Neural crest cell (in vitro differentiated cells): ENCODE measurements at places on chromosomes 6 and 20. TPM values are rescaled to one million over a fixed set of nuclear protein-coding genes. Genes with fewer than 3 reads are reported as not detected.

DNA sequence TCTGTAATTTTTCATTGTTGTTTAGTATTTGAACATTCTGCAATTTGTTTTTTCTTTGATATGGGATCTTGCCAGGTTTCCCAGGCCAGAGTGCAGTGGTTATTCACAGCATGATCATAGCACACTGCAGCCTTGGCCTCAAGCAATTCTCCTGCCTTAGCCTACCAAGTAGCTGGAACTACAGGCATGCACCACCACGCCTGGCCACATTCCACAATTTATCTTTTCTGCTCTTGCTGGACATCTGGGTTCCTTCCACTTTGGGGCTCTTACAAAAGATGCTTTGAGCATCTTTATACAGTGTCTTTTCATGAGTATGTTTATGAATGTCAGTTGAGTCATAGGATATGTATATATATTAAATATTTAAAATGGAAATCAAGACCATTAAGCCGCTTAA, 42.0 kb downstream of the PGM3 start:
- H3K4me1 ChIP-seq: peaks cover 12% of the 10 kb centered on the region
- peaks cover 3% of the 10 kb centered on the region for H3K36me3 ChIP-seq
- DNase-seq: no peak
- no peaks in the 10 kb centered on the region for H3K27me3 ChIP-seq

GRCh38 chr6:9825526-9825925, 589.3 kb downstream of the TFAP2A start:
- no peak overlapping the region for H3K27ac ChIP-seq
- H3K36me3 ChIP-seq: no peaks in the 10 kb centered on the region
- peaks cover 11% of the 10 kb centered on the region for H3K4me1 ChIP-seq
- H3K27me3 ChIP-seq: no peaks in the 10 kb centered on the region
- DNase-seq: no peak
- no peak overlapping the region for H3K4me3 ChIP-seq

DNA sequence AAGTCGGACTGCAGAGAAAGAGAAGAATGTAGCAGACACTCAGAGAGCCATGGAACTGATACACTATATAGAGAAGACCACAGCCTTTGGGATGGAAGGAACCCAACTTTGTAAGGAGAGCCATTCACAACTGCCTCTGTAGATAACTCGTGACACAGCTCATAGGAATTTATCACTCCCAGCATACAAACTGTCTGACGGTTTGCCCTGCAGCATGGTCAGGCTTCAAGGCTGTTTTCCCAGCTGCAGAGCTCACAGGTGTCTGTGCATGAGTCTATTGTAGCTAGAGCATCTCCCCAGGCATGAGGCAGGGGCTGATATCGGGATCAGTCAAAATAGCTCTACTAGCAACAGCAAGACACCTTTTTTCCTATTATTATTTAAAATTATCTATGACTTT, 130.5 kb upstream of the DTNBP1 start:
- DNase-seq: no peak
- no peaks in the 10 kb centered on the region for H3K27me3 ChIP-seq
- H3K4me3 ChIP-seq: no peak overlapping the region
- H3K36me3 ChIP-seq: peaks cover 5% of the 10 kb centered on the region

GRCh38 chr20:14441201-14441600, 103.8 kb upstream of the FLRT3 start:
- no peak overlapping the region for H3K4me3 ChIP-seq
- no peaks in the 10 kb centered on the region for H3K27me3 ChIP-seq
- no peak overlapping the region for H3K27ac ChIP-seq
- H3K4me1 ChIP-seq: no peaks in the 10 kb centered on the region

- no peak for DNase-seq
- no peaks in the 10 kb centered on the region for H3K36me3 ChIP-seq
- H3K27ac ChIP-seq: no peak overlapping the region
- peaks cover 3% of the 10 kb centered on the region for H3K4me1 ChIP-seq
- no peak overlapping the region for H3K4me3 ChIP-seq
- peaks cover 32% of the 10 kb centered on the region for H3K27me3 ChIP-seq
These were observed 19.6 kb upstream of the FNDC1 start for GRCh38 chr6:159149641-159150040.

DNA sequence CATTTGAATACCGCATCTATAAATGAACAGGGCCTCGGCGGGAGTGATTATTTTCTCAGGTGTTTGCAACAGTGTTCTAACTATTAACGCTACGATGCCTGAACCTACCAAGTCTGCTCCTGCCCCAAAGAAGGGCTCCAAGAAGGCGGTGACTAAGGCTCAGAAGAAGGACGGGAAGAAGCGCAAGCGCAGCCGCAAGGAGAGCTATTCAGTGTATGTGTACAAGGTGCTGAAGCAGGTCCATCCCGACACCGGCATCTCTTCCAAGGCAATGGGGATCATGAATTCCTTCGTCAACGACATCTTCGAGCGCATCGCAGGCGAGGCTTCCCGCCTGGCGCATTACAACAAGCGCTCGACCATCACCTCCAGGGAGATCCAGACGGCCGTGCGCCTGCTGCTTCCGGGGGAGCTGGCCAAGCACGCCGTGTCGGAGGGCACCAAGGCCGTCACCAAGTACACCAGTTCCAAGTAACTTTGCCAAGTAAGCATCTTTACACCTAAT, 70.9 kb downstream of the HFE start:
- DNase-seq: peak; percentile 66
- peaks cover 35% of the 10 kb centered on the region for H3K4me1 ChIP-seq
- H3K27me3 ChIP-seq: peaks cover 18% of the 10 kb centered on the region
- peak overlapping the region; percentile 92 for H3K27ac ChIP-seq
- H3K36me3 ChIP-seq: peaks cover 6% of the 10 kb centered on the region

DNA sequence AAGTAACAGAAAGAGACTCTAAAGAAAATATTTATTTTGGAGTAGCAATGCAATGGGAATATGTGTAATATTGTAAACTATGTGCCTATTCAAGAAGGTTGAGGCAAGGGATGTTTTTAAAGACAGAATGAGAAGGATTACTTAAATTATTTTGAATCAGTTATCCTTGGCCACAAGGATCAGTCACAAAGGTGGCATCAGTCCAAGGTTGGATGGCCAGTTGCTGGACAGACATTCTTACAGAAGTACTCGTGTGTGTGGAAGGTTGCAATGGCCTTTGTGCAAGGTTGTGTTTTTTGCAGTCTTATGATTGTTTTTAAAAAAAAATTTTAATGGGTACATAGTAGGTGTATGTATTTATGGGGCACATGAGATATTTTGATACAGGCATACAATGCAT, 2.0 kb downstream of the QRSL1 start:
- DNase-seq: no peak
- H3K27me3 ChIP-seq: no peaks in the 10 kb centered on the region
- peaks cover 4% of the 10 kb centered on the region for H3K36me3 ChIP-seq
- peak overlapping the region; percentile 75 for H3K4me3 ChIP-seq

DNA sequence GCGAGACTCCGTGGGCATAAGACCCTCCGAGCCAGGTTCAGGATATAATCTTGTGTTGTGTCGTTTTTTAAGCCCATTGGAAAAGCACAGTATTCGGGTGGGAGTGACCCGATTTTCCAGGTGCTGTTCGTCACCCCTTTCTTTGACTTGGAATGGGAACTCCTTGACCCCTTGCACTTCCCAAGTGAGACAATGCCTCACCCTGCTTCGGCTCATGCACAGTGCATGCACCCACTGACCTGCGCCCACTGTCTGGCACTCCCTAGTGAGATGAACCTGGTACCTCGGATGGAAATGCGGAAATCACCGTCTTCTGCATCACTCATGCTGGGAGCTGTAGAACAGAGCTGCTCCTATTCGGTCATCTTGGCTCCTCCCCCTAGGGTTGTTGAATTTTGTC, 307.7 kb upstream of the DEFB115 start:
- no peaks in the 10 kb centered on the region for H3K36me3 ChIP-seq
- no peak for DNase-seq
- H3K27ac ChIP-seq: no peak overlapping the region
- no peaks in the 10 kb centered on the region for H3K27me3 ChIP-seq
- no peak overlapping the region for H3K4me3 ChIP-seq

- DNase-seq: no peak
- H3K27me3 ChIP-seq: no peaks in the 10 kb centered on the region
- H3K4me1 ChIP-seq: no peaks in the 10 kb centered on the region
- H3K27ac ChIP-seq: no peak overlapping the region
These were observed 30.8 kb upstream of the MPC1 start for GRCh38 chr6:166413491-166413951.

DNA sequence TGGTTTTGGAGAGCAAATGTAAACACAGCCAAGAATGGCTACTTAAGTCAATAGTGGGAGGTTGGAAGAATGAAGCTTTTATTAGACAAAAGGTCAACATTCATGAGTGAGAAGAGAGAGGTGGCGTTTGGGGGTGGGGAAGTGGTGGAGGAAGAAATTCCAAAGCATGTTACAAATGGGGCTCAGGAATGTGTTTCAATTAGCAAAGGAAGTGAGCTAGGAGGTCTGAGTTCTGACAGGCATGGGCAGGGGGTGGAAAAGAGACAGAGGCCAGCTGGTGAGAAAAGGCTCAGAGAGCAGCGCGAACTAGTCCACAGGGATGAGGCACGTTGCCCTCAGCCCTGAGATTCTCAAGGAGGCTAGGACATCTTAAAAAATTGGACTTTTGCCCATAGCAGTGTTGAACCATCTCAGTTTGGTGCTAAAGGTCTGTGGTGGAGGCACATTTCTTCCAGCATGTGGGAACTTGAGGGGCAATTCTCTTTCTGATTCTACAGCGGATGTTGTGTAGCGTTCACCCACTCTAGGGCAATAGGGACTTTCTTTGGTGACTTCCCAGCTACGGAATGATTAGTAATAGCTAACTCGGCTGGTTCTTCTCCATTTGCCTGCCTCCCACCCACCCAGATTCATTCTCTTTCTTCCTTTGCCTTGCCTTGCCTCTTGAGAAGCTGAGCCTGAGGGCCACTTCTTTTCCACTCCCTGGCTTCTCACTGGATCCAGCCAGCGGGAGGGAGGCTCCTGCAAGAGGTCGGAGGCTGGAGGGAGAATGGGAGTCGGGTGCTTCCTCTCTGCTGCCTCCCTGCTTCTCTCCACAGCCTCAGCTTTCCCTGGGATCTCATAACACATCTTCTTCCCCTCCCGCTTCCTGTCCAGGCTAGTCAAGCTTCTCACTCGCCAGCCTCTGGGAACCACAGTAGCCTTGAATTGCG, 45.1 kb upstream of the NEDD9 start:
- H3K4me1 ChIP-seq: peaks cover 32% of the 10 kb centered on the region
- no peak overlapping the region for H3K4me3 ChIP-seq
- no peaks in the 10 kb centered on the region for H3K27me3 ChIP-seq
- H3K36me3 ChIP-seq: no peaks in the 10 kb centered on the region

DNA sequence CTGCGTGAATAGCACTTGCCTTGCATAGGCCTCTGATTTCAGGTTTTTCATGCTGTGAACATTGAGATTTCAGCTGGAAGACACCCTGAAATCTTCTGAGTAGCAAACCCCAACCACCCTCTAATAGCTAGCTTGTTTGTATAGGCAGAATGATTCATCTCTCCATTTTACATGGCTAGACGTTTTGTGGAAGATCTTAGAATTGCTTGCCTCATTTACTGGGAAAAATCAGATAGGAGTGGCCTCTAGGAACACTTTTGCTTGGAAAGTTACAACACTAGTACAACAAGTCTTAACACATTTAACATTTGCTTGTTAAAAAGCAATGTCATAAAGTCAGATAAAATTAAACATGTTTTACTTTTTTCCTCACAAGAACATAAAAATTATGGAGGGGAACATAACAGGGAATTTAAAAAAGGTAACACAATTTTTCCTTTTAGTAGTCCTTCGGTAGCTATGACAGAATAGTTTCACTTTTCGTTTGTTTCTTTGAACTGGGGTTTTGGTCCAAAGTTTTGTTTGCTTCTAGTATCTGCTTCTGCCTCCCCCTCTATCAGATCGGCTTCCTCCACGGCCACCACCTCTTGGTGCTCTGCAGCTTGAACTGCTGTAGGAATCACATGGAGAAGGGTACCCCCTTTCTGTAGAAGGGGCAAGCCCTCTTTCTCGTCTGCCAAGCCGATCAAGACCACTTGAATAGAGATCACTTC, 102.2 kb upstream of the PTCHD4 start:
- no peak overlapping the region for H3K27ac ChIP-seq
- no peaks in the 10 kb centered on the region for H3K36me3 ChIP-seq
- H3K4me1 ChIP-seq: no peaks in the 10 kb centered on the region
- no peak overlapping the region for H3K4me3 ChIP-seq

GRCh38 chr20:47346172-47346571, 10.3 kb downstream of the ZMYND8 start:
- H3K4me1 ChIP-seq: peaks cover 7% of the 10 kb centered on the region
- peak overlapping the region; percentile 27 for H3K4me3 ChIP-seq
- H3K36me3 ChIP-seq: peaks cover 17% of the 10 kb centered on the region

Gene EGFL8
- total RNA-seq: 39.3 and 44.0 TPM in 2 replicates

Gene ARHGAP18
- 3.4 and 3.6 TPM in 2 replicates for total RNA-seq

Gene ATP5F1E
- 66.0 and 74.9 TPM in 2 replicates for total RNA-seq

Gene BTNL2
- total RNA-seq: not detected in 2 replicates

Gene SPEF1
- 0.54 and 0.55 TPM in 2 replicates for total RNA-seq

Gene GSTA2
- not detected in 2 replicates for total RNA-seq
